ENCODE measurements at places on chromosomes 16 and 17.

GRCh38 chr17:82012640-82013295 lies 9.9 kb downstream of the CENPX start:
- DNase-seq: no peak

DNA sequence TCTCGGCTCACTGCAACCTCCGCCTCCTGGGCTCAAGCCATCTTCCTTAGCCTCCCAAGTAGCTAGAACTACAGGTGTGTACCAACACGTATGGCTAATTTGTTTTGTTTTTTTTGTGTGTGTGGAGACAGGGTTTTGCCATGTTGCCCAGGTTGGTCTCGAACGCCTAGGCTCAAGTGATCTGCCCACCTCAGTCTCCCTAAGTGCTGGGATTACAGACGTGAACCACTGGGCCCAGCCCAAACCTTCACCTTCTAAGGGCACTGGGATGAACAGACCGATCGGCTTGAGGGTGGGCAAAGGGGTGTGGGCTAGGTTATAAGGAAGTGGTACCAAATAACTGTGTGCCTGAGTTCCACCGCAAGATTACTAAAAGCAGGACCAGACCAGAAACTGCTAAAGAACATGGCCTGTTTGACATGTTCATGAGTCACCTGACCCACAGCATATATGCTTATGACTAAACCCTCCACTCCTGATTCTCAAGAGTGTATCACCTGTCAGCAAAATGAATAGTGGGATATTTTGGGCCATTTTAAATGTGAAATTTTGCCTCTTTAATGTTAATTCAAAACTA lies 8.1 kb downstream of the TMEM97 start:
- no peak for DNase-seq

DNA sequence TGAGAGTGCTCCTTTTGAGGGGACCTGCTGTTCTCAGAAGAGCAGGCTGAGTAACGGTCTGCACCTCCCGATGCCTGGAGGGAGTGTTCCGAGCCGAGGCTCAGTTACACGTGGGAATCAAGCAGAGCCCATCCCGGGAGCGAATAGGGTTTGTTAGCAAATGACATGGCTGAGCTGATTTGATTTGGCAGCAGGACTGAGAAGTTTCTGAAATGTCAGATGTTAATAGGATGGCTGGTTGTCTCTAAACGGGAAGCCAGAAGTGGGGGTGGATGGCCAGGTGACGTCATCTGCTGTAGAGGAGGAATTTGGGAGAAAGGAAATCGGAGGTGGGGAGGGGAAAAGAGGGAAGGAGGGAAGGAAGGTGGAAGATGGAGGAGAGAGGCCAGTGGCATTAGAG lies 128.0 kb downstream of the RAP1GAP2 start:
- DNase-seq: no peak

GRCh38 chr17:45311401-45311759 lies 5.4 kb downstream of the MAP3K14 start:
- DNase-seq: no peak

- DNase-seq: no peak
These were observed 825 bp downstream of the HEATR6 start for GRCh38 chr17:60077672-60078519.

GRCh38 chr16:17463335-17463734 lies 7.4 kb downstream of the XYLT1 start:
- DNase-seq: no peak

DNA sequence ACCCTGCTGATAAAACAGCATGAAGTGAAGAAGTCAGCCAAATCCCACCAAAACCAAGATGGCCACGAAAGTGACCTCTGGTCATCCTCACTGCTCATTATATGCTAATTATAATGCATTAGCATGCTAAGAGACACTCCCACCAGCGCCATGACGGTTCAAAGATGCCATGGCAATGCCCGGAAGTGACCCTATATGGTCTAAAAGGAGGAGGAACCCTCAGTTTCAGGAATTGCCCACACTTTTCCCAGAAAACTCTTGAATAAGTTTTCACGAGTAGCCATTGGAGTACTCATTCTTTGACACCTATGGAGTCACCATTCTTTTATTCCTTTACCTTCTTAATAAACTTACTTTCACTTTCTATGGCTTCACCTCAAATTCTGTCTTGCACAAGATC lies 44.3 kb downstream of the GSG1L start:
- no peak for DNase-seq

GRCh38 chr17:78176548-78177025 lies 8.2 kb downstream of the SYNGR2 start:
- peak; percentile 42 for DNase-seq

GRCh38 chr17:76142585-76143041 lies 1.6 kb upstream of the FOXJ1 start:
- DNase-seq: no peak

- DNase-seq: no peak
These were observed 73.1 kb downstream of the CEP95 start for GRCh38 chr17:64579917-64580316.

GRCh38 chr17:27396045-27396444 lies 60.2 kb upstream of the KSR1 start:
- no peak for DNase-seq

DNA sequence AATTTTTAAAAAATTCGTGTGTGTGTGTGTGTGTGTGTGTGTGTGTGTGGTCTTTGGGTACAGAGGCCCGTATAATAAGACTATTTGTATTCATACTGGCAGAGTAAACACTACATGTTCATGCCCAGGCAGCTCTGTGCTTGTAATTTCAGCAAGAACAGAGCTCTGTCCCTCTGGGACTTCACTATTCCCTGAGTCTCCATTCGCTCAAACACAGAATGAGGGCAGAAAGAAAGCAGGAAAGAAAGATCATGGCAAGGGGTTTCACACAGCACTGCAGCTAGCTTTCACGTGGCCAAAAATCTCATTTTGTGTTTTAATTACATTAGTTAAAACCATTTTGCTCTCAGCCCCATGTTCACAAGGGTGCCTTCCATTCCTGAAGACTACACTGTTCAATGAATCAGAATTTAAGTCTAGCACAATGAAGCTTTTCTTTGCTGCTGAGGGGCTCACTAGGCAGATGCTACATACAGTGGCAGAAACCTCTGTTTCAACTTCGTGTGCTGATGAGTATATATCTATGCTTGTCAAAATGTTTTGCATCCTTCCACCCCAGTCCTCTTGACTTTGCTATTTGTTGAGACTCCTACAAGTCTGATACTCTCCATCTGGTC lies 198.4 kb upstream of the C17orf78 start:
- no peak for DNase-seq

DNA sequence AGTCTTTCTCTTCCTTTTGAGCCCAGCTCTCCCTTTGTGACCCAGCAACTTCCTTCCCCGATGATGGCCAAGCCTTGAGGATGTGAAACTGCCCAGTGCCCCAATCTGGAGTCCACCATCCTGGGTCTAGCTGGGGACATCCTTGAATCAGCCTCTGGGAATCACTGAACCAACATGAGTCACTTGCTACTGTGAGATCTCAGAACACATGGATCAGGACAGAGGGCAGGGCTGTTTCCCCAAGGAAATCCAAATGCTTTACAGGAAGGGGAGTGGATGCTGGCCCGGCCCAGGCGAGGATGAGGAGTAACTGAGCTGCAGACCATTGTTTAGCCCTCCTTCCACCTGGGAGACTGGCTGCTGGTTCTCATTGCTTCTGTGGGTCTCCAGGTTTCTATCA lies 547.6 kb downstream of the WWOX start:
- no peak for DNase-seq

- DNase-seq: no peak
These were observed 25.4 kb downstream of the NGFR start for GRCh38 chr17:49520386-49521087.

DNA sequence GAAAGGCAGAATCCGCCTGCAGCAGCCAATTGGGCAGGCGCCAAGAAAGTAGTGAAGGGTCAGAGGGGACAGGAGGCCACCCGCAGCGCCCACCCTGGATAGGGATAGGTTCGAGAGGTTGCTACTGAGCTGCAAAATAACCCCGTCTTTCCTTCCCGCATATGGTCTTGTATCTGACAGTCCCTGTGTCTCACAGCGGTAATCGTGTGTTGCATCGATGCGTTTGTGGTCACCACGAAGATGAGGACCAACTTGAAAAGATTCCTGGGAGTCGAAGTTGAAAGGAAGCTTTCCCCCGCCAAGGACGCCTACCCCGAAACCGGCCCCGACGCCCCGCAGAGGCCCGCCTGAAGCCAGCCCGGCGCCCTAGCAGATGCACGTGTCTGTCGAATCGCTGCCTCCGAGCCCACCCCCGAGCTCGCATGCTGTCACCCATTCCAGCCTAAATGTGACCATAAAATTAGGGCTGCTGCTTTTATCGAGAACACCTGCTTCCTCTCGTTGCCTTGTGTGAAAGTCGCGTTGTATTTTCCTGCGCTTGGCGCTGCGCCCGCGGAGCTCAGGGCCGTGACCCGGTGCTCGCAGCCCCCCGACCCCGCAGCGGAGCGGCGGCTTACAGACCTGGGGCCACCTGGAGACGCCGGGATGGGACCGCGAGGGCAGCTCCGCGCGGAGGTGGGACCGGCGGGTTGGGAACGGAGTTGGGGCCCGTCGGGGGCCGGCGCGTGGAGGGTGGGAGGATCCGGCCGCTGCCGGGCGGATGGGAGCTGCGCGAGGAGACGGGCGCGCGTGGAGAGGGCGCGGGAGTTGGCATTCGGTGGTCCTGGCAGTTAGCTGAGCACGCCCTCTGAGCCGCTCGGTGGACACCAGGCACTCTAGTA lies at the start of gene CMTM2:
CMTM2 (plus strand) TSS at position 813 of the 881 bp plus-strand sequence. CDS start 145 bp downstream, outside the sequence.
- DNase-seq: no peak

GRCh38 chr16:65002265-65002664 lies 119.6 kb downstream of the CDH11 start:
- no peak for DNase-seq

GRCh38 chr17:17229416-17230384 lies 7.3 kb downstream of the FLCN start:
- DNase-seq: no peak

GRCh38 chr16:83587201-83587600 lies 220.6 kb upstream of the HSBP1 start:
- DNase-seq: no peak

GRCh38 chr17:50807009-50807408 lies 28.4 kb upstream of the WFIKKN2 start:
- DNase-seq: no peak

- no peak for DNase-seq
These were observed 273.2 kb downstream of the CDH8 start for GRCh38 chr16:61763013-61763412.

GRCh38 chr17:7839876-7840261 lies 5.9 kb downstream of the KDM6B start:
- DNase-seq: no peak

DNA sequence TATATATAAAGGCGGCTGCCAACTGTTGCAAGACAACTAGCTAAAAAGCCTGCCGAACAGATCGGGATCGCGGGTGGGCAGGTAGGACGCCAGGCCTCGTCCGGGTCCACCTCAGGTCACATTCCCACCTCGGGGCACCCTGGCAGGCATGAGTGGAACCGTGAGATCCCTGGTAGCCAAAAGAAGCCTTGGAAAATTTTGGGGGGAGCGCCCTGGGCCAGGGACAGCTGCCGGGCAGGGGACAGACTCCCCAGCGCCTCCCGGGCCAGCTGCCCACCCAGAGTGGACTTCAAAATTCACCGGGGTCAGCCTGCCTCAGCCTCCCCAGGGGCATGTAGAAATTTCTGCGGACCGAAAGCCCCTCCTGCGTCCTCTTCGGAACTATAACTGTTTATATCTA lies 760.9 kb downstream of the KCNJ18 start:
- DNase-seq: no peak

GRCh38 chr17:80729016-80729415 lies 184.4 kb downstream of the RPTOR start:
- DNase-seq: no peak

DNA sequence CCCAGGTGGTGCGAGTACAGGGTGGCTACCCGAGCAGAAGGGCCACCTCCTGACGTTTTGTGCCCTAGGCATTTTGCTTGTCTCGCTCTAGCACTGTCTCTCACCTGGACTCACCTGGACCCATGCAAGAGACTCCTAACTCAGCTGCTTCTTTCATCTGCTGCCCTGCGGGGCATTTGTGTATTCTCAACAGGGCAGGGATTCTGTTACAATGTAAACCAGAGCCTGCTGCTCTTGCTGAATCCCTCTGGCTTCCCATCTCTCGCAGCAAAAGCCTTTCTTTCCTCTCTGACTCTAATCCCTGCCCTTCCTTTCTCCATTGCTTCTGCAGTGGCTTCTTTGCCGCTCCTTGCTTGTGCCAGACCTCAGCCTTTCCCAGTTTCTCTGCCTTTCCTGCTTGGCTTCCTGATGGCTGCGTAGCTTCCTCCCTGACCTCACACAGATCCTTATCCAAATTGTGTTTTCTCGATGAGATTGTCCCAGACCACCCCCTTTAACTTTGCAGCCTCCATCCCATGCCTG lies 10.2 kb downstream of the ARSG start:
- DNase-seq: no peak

- DNase-seq: no peak
These were observed 270.6 kb downstream of the HAPSTR1 start for GRCh38 chr16:9362050-9362449.

All from T-helper 1 cell (primary cell).